AG04450 (cell line): ENCODE measurements at places on chromosomes 7 and 10. TPM values are rescaled to one million over a fixed set of nuclear protein-coding genes. Genes with fewer than 3 reads are reported as not detected.

GRCh38 chr10:71835671-71836595 lies 15.1 kb downstream of the PSAP start:
- no peak for DNase-seq

The CPN1 gene
- polyA plus RNA-seq = not detected in 2 replicates

The CHAT gene
- polyA plus RNA-seq = not detected in 2 replicates

DNA sequence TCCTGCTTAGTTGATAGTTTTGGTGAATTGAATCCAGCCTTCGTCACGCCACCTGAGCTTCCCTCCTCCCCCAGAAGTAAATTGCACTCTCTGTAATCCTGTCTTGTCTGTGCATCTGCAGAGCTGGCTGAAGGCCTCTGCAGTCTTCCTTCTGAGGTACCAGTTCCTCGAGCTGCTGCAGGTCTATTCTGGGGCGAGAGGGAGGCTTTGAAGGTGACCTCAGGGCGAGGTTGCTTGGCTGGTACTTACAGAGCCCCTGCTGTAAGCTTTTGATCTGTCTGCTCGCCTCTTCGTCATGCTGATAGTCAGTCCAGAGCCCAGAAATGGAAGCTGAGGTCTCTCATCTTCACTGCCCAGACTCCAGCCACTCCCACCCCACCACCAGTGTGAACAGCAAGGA lies 513.6 kb upstream of the FOXK1 start:
- no peak for DNase-seq

- no peak for DNase-seq
These were observed 72.2 kb downstream of the TBXAS1 start for GRCh38 chr7:139901056-139901795.

DNA sequence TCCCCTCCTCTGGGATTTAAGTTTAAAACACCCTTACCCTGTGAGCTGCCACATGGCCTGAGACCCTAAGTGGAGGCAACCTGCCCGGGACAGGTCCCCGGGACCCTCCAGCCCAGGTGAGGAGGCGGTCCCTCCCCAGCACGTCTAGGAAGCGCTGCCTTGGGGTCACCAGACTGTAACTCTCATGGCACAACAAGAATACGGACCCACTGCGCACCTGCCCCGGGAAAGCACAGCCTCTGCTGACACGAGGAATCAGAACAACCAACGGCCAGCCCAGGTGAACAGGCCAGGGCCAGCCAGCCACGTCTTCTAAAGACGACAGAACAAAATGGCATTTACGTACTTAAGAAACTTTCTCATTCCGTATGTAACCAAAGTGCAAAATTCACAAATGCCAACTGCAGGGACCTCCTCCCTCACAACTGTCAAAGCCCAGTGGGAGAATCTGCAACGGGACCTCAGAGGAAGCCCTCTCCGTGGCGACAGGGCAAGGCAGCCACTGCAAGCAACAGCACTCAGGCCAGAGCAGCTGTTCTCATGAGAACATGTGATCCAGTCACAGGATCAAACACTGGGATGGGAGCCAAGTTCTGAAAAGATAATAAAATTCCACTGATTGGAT lies 208.4 kb downstream of the DIP2C start:
- DNase-seq = no peak

GRCh38 chr7:22718200-22718711 lies 8.7 kb upstream of the IL6 start:
- DNase-seq = peak; percentile 74

The SPDYE2 gene
- not detected in 2 replicates for polyA plus RNA-seq

DNA sequence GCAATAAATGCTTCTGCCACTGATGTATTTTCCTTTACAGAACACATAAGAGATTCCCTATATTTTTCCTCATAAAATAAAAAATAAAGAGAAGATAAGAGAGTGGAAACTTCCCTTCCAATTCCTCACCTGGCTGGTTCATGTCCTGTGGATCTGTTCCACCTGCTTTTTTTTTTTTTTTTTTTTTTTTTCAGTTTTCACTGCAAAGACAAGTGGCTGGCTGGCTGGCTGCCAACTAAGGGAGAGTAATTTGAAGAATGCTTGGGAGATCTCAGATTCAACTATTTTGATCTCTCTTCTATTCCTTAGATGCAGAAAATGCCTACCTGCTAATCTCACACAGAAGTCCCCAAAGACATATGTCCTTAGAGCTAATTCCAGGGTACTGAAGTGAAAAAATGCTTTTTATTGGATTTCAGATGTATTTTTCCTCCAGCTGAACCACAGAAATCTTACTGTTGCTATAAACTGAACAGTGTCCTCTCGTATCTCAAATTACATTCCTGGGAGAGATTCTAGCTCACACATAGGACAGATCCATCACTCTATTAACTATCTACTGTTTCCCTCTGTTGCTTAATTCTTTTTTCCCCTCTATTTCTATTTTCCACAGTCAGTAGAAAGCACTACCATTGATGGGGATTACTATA lies 120.8 kb downstream of the NRCAM start:
- no peak for DNase-seq

The OR2A7 gene
- polyA plus RNA-seq = 0.06 TPM in 1 of 2 replicates, not detected in the other

GRCh38 chr7:97079300-97079699 lies 38.2 kb upstream of the SDHAF3 start:
- DNase-seq = no peak

The HMX3 gene
- not detected in 2 replicates for polyA plus RNA-seq

DNA sequence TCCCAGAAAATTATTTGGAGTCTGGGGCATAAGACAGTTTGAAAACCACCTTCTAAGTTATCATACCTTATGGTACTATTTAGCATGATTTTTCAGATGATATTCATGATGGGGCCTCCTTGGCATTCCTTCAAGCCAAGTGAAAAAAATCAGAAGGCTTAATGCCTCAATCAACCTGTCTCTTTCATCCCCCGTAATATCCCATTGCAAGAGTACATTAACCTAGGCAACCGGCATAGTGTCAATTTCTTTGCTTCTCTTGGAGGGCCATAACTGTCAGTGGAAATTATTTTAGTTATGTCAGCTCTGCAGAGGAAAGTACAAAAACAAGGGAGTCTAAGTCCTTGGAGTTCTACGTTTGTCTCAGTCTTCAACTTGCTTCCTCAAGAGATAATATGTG lies 43.4 kb downstream of the INHBA start:
- no peak for DNase-seq

DNA sequence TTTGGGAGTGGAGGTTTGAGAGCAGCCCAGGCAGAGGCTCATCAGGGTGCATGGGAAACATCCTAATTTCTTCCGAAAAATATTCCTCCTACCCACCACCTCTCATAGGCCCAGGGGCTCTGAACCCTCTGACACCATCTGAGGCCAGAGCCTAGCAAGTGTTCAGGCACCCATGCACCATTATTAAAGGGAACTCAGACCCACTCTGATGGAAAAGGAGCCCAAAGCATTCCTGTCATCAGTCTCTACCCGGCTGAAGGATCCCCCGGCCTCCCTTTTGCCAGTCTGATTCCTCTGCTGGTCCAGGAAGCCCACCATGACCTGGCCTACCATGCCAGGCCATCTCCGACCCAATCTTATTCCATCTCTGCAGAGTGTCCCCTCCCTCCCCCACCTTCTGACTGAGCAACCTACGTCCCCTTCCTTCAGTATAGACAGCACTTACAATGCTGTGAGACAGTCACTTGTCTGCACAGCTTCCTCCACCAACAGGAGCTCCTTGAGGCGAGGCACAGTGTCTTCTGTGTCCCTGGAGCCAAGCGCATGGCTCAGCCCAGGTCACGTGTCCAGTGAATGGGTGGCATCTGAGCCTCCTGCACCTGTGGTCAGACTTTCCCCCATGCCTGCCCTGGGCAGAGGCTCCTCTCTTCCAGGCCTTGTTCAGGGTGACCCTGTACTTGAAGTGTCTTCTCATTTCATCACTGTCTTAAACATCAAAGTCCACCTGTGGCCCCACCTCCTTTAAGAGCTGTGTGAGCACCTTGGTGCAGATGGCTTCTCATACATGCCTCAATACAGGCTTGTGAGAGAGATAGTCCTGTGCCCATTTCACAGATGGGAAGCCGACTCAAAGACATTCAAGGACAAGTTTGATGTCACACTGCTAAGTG lies 889 bp upstream of the GPR15LG start:
- DNase-seq = no peak

The MMRN2 gene
- 0.55 and 0.69 TPM in 2 replicates for polyA plus RNA-seq

DNA sequence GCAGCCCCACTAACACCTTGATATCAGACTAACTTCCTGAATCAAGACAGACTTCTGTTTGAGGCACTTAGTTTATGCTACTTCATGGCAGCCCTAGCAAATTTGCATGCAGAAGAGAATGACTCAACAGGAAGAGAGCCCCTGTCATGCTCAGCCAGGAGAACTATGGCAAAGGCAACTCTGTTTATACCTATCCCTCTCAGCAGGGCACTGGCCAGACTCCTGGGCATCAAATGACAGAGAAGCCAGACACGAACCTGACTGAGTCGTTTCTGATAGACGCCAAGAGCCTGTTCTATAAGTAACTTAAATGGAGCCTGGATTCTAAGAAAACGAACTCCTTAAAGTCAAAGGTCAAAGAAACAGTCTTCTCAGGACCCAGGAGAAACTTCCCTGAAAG lies 50.9 kb upstream of the UNC5B start:
- no peak for DNase-seq

DNA sequence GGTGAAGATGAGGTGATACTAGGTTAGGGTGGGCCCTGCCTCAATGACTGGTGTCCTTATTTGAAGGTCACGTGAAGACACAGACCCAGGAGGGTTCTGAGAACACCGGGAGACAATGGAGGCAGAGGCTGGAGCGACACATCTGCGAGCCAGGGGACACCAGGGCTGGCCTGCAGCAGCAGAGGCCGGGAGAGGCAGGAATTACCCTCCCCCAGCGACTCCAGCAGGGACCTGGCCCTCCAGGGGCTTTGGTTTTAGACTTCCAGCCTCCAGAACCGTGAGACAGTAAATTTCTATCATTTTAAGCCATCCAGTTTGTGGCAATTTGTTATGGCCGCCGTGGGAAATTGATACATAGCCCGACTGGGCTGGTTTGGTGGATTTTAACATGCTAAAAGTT lies 152.2 kb downstream of the DNAJB6 start:
- no peak for DNase-seq

The VAX1 gene
- not detected in 2 replicates for polyA plus RNA-seq

The EPHB6 gene
- polyA plus RNA-seq = 0.51 and 0.55 TPM in 2 replicates

DNA sequence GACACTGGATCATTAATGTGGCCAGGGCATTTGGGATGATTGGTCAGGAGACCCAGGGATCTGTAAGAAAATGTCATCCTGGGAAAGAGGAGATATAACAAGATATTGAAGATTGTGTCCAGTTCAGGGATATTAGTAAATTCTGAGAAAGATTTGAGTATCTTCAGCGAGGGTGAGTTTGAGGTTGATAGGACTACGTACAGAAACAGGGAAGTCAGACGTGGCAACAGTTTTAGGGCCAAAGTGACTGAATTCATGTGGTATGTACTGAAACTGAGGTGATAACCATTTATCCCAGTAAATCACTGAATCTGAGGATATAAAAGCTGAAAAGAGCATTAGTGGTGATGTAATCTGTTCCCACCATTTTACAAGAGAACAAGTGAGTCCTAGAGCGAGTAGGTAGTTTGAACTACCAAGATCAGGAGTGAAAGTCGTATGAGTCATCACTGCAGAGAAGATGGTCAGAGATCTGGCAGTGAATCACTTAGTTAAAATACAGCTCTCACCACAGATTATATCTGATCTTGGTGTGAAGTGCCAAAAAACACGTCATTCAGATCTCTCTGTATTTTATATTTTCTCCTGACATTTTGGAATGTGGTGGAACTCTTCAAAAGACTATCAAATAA lies 220.5 kb downstream of the CDK14 start:
- peak; percentile 69 for DNase-seq

DNA sequence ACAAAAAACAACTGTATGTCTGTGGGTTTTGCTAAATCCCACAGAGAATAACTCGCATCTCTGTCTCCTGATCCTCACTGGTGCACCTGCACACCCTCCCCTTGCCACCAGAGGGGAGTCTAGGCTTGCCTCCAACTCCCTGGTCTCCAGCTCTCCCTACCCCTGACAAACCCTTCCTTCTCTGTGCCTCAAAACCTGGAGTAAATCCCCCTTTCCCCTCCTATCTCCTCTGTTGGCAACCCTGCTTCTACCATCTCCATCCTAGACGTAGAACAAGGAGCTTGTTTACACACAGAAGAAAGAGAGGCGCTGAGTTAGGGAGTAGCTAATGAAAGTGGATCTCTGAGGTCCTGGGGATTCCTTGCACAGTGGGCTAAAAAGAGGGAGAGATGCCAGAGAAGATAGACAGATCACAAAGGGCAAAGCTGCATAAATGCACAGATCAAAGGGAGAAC lies 6.0 kb downstream of the MBLAC1 start:
- no peak for DNase-seq

DNA sequence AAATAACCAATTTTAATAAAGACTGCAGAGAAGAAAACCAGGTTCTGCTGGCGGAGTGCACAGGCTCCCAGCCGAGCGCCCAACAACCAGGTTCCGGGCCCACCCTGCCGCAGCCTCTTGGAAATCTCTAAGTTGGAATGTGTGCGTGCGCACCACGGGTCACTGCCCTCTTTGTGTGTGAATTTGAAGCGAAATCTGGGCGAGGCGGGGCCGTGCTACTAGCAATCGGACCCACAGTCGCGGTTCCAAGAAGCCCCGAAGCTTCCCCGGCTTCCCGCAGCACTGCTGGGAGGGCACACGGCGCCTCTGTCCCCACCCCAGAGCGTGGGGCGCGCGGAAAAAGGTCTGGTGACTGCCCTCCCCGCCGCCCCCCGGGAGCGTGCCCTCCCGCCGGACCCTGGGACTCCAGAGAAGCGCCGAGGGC lies 666 bp upstream of the MAP3K8 start:
- no peak for DNase-seq

DNA sequence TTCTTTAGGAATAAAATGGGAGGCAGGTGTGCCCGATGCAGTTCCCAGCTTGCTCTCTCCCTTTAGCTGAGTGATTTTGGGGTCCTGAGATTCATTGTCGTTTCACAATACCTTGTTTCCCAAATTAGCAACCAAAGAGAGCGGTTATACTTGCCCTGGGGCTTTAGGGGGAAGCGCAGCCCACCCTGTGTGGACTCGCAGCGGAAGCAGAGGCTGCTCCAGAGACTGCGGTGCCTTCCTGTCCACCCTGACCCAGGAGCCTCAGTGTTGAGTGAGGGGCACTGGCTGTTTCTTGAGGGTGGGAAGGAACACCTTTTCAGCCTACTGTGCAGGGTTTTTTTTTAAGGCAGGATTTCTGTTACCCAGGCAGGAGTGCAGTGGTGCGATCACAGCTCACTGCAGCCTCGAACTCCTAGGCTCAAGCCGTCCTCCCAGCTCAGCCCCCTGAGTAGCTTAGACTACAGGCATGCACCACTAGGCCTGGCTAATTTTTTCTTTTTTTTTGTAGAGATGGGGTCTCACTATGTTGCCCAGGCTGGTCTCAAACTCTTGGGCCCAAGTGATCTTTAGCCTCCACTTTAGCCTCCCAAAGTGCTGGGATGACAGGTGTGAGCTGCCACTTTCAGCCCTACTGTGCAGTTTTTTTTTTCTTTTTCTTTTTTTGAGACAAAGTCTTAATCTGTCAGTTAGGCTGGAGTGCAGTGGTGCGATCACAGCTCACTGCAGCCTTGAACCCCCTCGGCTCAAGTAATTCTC lies 67.0 kb downstream of the DNAJB6 start:
- DNase-seq = no peak
